ENCODE measurements at places on chromosomes 3 and 15.

DNA sequence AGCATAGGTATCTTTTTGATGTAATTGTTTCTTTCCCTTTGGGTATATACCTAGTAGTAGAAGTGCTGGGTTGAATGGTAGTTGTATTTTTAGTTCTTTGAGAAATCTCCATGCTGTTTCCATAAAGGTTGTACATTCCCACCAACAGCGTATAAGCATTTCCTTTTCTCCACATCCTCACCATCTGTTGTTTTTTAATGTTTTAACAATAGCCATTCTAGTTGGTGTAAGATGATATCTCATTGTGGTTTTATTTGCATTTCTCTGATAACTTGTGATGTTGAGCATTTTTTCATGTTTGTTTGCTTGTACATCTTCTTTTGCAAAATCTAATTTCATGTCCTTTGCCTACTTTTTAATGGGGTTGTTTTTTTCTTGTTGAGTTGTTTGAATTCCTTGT, 80.0 kb upstream of the TMC3 start:
- no peak for DNase-seq

- no peak for DNase-seq
These were observed 61.7 kb upstream of the AKAP13 start for GRCh38 chr15:85318732-85319076.

DNA sequence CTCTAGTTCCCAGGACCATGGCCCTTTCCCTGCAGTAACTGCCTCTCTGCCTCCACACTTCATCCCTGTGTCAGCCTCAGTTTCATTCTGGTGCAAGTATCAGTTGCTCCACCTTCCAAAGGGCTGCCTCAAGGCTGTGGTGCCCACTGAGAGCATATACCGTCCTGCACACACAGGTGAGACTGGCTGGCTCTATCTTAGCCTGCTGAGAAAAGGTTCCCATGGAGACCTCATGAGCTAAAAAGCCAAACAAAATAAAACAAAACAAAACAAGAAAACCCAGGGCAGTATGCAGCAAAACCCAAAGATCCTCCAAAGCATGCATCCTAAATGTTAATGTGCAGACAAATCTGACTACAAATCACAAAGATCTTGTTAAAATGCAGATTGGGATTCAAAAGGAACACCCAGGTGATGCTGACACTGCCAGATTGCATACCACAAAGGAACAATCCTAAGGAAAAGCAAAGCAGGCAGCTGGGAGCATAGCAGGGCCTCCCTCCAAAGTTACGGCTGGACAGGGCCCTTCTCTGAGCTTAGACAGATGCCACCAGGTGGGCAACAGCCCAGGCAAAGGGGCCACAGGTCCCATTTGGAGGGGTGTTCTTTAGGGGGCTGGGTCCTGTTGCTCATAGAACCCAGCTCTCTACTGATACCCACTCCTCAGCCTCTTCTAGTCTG, 76.3 kb upstream of the SLCO2A1 start:
- DNase-seq, result no peak

DNA sequence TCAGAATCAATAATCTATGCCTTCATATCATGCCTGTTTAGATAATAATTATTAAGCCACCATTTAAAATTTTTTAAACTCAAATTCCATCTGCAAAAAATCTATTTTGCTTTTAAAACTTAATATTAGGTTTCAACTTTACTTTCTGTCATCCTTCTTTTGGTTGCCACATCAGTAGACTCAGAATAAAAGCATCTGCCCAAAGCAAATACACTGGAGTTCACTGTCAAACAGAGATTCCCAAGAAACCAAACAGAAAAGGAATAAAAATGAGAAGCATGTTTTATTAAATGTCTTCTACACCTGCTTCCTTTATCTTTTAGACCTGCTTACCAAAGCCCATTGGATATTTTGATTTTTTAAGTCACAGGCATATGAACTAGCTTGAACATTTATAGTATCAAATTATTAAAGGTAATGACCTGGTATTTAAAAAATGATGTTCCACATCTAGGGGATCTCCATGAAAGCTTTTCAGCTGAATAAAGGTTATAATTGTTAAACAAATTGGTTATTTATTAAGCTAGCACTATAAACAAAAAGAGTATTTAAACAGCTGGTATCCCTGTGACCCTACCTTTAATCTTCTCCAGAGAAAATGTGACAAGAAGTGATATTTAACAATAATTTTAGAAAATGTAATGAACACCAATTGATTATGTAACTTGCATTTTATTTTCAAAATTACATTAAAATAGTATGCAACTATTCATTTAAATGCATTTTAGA, 62.5 kb downstream of the ALCAM start:
- DNase-seq, result no peak
